Kidney tubule cell (primary cell): ENCODE measurements at places on chromosomes 2 and 18.

DNA sequence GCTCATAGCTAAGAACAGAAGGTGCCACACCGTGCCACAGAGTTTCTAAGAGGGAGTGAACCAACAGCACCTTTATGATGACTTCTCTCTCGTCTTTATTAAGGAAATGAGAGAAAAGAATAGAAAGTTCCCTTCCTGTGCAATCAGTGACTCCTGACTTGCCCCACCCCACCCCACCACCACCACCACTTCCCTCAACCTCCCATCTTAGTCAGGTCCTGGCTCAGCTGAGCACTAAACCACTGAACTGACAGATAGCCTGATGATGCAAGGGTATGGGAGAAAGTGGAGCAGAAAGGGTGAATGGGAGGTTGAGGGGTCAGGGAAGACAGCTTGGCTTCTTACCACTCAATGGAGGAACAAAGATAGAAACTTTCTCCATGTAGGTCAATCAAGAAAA is 75.2 kb upstream of the RMDN2 start:
- no peak for DNase-seq

DNA sequence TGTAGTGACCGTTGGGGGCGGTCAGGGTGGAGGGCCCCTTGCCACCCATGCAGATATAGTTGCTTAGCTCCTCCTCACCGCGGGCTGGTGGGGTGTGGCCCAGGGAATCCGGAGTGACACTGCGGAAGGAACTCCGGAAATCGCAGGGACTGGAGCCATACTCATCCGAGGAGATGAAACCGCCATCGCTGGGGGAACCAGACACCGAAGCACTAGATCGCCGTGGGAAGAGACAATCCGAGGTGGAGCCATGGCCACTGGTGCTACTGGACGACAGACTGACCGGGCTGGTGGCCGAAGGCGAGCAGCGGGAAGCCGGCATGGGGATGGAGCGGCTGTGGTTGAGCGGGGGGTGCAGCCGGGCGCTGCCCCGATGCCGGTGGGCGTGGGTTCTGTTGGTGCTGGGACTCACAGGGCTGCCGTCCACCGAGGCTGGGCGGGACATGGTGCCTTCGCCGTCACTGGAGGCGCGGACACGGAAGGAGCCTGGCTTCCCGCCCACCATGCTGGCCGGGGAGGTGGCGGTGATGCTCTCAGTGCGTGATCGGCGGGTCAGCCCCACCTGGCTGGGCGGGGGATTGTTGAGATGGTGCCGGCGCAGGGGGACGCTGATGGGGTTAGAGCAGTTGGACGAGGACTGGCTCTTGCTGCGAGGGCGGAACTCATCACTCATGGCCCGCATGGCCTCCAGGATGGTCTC is 2.2 kb downstream of the IRS1 start:
- peak; percentile 24 for DNase-seq

- no peak for DNase-seq
Measured at GRCh38 chr18:52341608-52342381, 1.8 kb downstream of the DCC start.

DNA sequence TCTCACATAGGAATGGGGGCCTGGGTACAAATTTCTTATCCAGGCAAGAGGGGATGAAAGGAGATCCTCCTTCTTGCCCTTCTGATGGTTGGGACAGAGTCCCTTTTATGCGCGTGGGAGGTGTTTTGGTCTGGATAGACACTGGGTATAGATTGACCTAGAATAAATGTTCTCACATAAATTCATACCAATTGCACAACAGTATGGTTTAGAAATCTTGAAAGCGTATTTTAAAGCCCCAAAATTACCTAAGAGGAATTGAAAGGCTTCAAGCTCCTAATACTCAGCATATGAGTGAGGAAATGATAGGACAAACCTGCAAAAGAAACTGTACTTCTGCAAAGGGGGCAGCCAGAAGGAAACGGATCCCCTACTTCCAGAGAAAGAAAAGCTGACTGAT is 2.6 kb upstream of the BCL2 start:
- DNase-seq = no peak

DNA sequence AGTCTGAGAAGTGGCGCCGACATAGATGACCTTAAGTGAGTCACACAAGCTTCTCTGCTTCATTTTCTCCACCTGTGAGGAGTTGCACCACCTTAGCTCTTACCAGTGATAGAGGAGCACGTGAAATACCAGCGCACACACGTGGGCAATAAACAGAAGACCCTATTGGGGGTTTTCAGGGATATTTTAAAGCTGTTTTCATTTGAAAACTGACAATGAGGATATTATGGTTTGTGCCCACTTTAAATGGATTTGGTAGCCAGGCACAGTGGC is 47.3 kb upstream of the FZD7 start:
- no peak for DNase-seq

- DNase-seq = no peak
Measured at GRCh38 chr2:151119374-151119773, 142.3 kb downstream of the RBM43 start.

DNA sequence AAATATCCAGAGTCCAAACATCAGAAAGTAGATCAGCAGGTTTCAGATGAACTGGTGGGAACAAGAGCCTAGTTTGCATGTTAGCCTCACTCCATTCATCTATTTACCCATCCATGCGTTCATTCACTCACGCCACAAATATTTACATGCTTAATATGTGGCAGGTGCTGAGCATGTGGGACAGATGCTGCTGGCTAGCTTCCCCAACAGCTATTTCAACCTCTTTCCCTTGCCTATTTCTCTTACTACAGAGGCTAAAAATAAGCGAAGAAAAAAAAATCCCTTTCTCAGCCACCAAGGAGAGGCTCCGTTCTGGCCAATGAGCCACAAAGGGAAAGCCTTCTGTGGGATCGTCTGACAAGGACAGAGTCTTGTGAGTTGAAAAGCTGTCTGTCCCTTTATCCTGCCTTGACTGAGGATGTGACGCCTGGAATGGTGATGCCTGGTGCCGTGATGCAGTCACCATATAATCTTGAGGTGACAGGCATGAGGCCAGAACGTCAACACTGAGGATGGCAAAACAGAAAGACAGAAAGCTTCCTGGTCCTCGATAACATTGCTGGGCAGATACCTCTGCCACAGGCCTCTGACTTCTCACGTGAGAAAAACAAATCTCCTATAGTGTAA is 78.2 kb downstream of the KCTD1 start:
- peak; percentile 70 for DNase-seq

DNA sequence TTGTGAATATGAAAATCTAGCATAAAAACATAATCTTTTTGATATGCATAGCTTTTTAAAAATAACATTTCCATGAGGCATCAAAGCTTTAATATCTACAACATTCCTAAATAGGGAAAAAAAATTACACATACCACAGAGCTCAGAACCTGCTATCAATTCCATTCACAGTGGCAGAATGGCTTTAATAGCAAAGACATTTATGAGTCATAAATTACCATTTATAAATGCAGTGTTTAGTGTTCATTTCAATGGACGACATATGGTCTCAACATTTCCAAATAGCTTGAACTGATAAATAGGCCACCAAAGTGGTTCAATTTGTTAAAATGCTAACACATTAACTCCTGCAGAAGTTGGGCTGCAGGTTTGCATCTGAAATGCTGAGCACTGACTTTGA is 600.6 kb upstream of the SETBP1 start:
- DNase-seq = no peak

DNA sequence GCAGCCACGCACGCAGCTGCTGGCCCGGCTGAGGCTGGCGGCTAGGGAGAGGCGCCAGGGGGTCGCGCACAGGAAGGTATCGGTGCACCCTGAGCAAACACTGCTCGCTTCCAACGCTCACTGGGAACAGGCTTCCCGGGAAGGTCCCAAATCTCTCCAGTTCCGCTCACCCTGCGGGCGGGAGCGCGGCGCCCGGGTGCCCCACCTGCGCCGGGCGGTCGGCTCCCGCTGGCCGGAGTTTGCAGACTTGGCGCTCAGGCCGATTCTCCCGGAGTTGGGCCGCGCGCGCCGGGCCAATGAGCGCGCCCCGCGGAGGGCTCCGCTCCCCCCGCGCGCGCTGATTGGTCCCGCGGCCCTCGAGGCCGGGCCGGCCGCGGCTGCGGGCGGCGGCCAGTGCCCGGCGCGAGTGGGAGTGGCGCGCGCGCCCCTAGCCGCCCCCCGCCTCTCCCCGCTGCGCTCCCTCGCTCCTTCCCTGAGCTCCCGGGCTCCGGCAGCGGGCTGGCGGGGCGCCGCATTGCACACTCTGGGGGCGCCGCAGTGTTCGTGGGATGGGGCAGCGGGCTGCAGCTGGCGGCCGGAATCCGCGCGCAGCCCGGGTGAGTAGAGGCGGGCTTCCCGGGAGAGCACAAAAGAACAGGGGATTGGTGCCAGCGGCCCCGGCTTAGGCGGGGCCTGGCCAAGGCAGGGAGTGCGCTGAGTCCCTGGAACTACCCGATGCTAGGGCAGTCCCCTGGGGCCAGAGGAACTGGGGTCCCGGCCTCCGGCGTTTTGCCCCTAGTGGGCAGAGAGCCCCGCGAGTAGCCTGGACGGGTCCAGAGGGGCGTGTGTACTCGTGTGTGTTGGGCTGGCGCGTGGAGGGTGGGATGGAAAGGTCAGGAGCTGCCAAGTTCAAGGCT is at the start of gene LYPD6:
TSS of gene LYPD6 (plus strand) at position 461 of the 896 bp plus-strand sequence. CDS start 107,122 bp downstream, outside the sequence.
- peak; percentile 83 for DNase-seq

- no peak for DNase-seq
Measured at GRCh38 chr2:13193075-13193474, 476.3 kb downstream of the TRIB2 start.
